ENCODE measurements at places on chromosomes 12 and 14.

DNA sequence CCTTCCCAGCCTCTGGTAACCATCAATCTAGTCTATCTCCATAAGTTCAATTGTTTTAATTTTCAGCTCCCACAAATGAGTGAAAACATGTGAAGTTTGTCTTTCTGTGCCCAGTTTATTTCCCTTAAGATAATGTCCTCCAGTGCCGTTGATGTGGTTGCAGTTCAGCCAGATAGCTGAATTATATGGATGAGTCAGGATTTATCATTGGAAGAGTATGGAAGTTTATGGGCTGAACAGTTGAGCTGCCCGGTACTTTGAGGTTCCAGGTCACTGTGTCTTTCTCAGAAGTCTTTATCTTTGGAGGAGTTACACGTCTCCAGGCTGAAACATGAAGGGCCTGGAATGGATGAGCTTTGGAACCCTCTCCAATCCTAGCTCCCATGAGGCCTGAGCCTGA lies 120.1 kb downstream of the ASCL4 start:
- DNase-seq: no peak

DNA sequence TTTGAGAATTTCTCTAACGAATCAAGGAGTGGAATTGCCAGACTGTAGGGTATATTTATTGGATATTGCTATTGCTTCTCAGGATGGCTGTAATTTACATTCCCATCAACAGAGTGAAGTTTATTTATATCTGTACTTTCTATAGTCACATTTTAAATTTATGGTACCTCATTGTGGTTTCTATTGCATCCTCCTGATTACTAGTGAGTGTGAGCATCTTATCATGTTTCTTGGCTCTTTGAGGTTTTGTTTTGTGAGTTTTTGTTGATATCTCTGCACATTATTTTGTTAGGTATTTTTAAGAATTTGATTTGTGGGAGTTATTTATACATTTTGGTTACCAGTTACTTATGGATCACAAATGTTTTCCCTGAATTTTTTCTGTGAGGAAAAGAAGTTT lies 13.9 kb downstream of the DNM1L start:
- DNase-seq: no peak

DNA sequence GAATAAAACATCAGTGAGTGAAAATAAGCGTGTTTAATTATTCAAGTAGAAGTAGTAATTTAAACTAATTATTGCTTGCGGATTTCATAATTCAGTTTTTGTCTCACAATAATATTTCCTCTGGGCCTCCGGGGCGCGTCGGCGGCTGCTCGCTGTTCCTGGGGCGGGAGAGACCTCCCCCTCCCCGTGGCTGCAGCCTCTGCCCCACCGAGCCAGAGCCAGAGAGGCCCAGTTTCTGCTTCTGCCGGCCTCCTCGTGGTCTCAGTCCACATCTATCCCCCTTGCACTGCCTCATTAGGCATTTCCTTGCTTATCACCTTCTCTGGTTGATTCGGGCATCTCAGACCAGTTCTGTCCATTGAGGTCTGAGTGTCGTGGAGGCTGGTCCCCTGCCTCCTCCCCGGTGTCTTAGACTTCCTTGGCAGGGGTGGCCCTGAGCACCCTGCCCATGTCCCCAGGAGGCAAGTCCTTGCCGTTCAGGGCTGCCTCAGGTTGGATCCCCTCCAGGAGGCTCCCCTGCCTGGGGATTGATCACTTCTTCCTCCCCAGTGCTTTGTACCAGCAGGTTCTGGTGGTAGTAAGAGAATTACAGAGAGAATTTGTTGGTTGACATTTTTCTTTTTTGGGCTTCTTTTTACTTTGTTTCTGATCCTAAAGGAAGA lies 78.0 kb downstream of the SLC25A47 start:
- no peak for DNase-seq

- DNase-seq: no peak
Observed at GRCh38 chr12:4118017-4118510, 155.5 kb upstream of the CCND2 start.

DNA sequence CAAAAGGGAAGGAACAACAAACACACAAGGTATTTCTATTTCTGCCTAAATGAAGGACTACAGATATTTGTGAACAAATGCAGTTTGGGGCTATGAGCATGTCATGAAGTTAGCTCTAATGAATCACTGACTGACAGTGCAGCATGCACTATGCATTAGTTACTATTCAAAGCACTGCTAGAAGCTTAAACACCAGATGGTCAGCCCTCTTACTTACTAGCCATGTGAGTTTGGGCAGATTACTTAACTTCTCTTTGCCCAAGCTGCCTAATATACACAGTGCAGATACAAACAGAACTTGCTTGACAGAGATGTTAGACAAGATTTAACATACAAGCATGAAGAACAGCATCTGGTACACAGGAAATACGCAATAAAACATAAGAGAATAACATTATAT lies 96.0 kb downstream of the ATXN2 start:
- no peak for DNase-seq

DNA sequence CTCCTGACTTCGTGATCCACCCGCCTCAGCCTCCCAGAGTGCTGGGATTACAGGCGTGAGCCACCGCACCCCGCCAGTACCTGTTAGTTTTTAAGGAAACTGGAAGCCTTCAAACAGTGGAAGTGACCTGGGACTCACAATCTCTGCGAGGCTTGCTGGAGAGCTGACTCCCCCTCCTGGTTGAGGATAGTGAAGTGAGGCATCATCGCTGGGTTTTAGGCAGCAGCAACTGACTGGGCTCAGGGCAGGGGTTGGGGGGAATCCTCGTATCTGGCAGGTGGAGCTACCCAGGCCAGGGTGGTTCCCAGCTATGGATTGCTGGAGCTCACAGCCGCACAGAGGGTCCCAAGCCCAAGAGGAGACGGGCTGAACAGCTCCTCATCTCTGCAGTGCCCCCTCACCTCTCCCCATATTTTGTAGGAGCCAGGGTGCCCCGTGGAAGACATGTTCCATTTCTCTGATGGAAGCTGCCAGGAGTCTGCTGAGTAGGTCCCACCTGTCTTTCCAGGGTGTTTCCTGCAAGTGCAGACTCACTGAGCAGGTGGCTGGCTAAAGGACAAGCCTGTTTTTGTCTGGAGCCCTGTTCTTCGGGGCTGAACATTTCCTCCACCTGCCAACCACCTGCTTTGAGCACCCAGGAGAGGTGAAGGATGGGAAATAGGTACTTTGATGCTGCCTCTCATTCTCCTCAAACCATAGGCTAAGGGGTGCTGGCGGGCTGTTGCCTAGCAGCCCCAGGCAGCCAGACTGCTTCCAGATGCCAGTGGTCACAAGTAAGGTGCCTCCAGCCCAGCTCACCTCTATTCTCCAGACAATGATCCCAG lies 3.1 kb downstream of the AVIL start:
- peak; percentile 90 for DNase-seq

DNA sequence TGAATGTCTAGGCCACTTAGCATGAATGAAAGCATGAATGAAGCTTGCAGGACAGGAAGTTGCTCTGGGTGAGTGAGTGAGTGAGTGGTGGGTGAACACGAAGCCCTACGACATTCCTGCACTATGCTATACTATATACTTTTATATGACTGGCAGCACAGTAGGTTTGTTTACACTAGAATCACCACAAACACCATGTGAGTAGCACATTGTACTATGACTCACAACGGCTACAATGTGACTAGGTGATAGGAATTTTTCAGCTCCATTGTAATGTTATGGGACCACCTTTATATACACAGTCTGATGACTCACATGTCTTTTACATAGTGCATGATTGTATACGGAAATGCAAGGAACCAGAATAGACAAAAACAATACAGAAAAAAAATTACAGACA lies 1480.2 kb downstream of the AACS start:
- DNase-seq: no peak

GRCh38 chr12:68180792-68181744 lies 21.5 kb upstream of the IFNG start:
- DNase-seq: no peak

GRCh38 chr14:90288651-90289355 lies 32.5 kb downstream of the PSMC1 start:
- no peak for DNase-seq

Measured in GM23338 (cell line).